ENCODE measurements at places on chromosomes 13 and 19. TPM values are rescaled to one million over a fixed set of nuclear protein-coding genes. Genes with fewer than 3 reads are reported as not detected.
A peak's percentile ranks its signal among the peaks of the same experiment; 100 is the strongest.

DNA sequence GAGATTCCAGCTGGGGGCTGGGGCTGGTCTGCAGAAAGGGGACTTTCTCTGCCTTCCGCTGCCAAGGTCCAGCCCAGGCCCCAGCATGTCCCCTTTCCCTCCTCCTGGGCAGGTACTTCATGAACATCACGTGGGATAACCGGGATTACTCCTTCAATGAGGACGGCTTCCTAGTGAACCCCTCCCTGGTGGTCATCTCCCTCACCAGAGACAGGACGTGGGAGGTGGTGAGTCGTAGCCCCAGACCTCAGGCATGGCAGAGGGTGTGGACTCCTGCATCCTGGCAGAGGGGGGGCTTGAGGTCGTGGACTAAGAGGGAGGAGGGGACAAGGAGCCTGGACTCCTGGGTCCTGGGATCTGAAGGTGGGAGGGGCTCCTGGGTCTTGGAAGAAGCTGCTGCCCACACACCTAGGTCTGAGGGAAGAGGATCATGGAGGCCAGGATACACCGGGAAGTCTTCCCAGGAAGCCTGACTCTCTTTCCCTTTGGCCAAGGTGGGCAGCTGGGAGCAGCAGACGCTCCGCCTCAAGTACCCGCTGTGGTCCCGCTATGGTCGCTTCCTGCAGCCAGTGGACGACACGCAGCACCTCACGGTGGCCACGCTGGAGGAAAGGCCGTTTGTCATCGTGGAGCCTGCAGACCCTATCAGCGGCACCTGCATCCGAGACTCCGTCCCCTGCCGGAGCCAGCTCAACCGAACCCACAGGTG is 20.6 kb downstream of the GRIN2D start:
- no peak for DNase-seq

GRCh38 chr19:58558623-58559274 is 338 bp upstream of the UBE2M start:
- DNase-seq, result peak; percentile 100

- DNase-seq, result no peak
Observed at GRCh38 chr13:97240788-97241734, 18.9 kb downstream of the MBNL2 start.

DNA sequence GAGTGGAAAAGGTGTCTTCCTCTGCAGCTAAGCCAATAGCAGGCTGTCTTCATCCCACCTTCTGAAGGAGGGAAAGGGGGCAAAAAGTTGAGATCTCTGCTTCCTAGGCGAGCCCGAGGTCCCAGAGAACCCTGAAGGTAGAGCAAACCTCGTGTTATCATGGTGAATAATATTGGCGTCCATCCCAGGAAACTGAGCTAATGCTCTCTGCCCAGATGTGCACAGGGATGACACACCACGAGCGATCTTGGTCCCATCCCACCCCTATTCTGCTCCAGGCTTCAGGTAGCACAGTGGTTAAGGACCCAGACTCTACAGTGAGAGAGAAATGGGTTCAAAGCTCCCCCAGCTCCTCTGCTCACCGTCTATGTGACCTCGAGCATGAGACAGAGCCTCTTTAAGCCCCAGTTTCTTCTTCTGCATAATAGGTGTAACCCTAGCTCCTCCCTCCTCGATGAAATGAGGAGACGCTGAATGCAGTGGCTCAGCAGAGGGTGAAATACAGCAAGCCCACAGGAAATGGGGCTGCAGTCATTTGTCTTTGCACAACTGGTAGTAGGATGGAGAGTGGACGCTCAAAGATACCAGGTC is 9.9 kb upstream of the CEACAM20 start:
- DNase-seq, result no peak

GRCh38 chr13:22110368-22110767 is 439.5 kb downstream of the FGF9 start:
- DNase-seq, result no peak

- peak; percentile 17 for DNase-seq
Observed at GRCh38 chr13:113641426-113641825, 16.6 kb downstream of the ATP4B start.

DNA sequence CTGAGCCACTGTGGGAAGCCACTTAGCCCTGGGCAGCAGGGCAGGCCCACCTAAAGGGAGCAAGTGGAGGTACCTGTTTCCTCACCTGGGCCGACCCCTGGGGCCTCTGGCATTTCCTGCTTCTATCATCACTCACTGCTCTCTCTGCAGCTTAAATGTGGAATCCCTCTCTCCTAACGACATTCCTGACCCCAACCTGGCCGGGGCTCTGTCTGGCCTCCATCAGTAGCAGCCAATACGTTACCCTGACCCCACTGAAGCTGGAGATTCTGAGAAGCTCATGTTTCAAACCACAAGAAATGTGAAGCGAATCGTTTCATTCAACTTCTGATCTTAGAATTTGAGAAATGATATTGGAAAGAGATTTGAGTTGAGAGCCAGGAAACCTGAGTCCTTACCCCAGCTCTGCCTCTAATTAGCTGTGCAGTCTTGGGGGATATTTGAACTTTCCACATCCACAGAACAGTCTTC is 39.9 kb downstream of the DOCK9 start:
- no peak for DNase-seq

- no peak for DNase-seq
Observed at GRCh38 chr19:16404396-16404795, 67.4 kb downstream of the EPS15L1 start.

GRCh38 chr13:27775943-27776342 is 16.3 kb upstream of the GSX1 start:
- no peak for DNase-seq

DNA sequence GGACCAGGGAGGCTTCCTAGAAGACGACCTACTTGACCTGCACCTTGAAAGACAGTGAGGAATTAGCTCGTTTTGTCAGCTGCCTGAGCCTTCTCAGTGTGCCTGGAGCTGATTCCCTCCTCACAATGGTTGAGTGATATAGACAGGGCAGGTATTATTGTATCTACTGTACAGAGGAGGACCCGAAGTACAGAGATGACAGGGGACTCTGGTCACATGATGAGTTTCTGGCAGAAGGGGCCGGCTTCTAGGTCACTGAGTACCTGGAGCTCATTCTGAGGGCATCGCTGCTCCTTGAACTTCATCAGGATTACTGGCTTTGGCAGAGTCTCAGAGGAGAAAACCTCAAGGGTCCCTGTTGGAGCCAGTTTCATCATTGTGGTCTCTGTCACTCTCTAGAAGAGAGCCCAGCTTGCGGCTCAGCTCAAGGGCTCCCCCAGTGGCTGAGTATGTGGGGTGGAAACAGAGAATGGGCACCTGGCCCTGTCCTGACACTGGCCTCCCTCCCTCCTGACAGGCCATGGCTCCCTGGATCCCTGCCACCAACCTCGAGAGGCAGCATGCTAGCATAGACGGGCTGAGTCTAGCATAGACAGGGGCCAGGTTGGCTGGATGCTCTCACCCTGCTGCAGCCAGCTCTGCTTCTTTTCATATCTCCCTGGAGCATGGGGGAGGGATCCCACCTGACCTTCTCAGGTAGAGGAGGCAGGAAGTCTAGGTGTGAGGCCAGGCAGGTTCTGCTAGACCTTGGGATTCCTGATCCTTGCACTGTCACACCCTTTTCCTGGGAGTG is 38.7 kb downstream of the NFIX start:
- peak; percentile 96 for DNase-seq

DNA sequence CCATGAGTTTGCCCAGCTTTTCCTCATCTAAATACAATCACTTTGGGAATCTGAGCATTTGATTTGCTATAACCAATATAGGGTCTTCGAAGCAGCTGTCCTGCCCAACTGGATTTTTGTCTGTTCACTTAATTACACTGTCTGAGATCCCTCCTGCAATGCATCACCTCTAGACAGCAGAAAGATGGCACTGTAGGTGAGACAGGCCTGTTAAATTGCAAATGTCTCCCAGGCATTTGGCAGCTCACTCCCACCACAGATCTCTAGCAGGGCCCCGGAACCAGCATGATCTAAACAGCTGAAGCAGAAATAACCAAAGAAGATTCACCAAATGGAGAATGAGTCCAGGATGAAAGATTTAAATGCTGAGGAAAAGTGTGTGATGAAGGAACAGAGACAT is 41.9 kb upstream of the SERPINE3 start:
- no peak for DNase-seq

GRCh38 chr19:12970070-12970820 is 869 bp downstream of the DAND5 start:
- no peak for DNase-seq

GRCh38 chr13:79340490-79340889 is 65.6 kb downstream of the RBM26 start:
- no peak for DNase-seq

GRCh38 chr19:14337510-14337909 is 43.7 kb upstream of the ADGRE5 start:
- no peak for DNase-seq

DNA sequence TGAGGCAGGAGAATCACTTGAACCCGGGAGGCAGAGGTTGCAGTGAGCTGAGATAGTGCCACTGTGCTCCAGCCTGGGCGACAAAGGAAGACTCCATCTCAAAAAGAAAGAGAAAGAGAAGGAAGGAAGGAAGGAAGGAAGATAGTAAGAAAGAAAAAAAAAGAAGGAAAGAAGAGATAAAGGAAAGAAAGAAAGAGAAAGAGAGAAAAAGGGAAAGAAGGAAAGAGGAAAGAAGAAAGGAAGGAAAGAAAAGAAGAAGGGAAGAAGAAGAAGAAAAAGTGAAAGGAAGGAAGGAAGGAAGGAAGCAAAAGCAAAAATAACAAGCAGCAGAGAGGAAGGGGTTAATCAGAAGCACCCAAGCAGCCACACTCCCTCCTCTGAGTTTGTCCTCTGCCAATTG is 32.1 kb downstream of the NWD1 start:
- no peak for DNase-seq

DNA sequence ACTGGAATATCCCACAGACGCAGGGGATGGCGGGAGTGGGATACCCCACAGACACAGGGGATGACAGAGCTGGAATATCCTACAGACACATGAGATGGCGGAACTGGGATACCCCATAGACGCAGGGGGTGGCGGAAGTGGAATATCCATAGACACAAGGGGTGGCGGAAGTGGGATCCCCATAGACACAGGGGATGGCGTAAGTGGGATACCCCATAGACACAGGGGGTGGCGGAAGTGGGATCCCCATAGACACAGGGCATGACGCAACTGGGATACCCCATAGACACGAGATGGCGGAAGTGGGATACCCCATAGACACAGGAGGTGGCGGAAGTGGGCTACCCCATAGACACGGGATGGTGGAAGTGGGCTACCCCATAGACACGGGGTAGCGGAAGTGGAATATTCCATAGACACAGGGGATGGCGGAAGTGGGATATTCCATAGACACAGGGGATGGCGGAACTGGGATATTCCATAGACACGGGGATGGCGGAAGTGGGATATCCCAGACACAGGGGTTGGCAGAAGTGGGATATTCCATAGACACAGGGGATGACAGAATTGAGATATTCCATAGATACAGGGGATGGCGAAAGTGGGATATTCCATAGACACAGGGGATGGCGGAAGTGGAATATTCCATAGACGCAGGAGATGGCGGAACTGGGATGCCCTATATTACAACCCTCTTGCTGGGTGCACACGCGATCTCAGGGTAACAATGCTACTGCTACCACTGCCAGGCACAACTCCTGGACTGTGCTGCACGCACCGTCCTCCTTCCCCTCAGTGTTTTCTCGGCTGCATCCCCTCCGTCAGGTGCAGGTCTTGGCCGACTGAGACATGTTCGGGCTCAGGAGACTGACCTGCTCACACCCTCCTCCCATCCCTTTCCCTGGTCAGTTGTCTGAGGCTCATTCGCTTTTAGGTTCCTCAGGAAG is 28.1 kb downstream of the ZNF787 start:
- DNase-seq, result no peak

Gene KLK15
- polyA plus RNA-seq, result 10.2 TPM

Gene SIGLEC6
- not detected for polyA plus RNA-seq

Gene TEX26
- not detected for polyA plus RNA-seq

Gene CEACAM7
- 1,079 TPM for polyA plus RNA-seq

Gene ZNF491
- polyA plus RNA-seq, result 0.60 TPM

Gene TMEM272
- not detected for polyA plus RNA-seq

Gene KLHL1
- 0.10 TPM for polyA plus RNA-seq

Measured in sigmoid colon (tissue), 7 donors.